ENCODE measurements at places on chromosomes 5 and 9.

- no peak overlapping the region for H3K27ac ChIP-seq
- H3K4me1 ChIP-seq = peaks cover 7% of the 10 kb centered on the region
- no peak overlapping the region for H3K4me3 ChIP-seq
- H3K36me3 ChIP-seq = no peaks in the 10 kb centered on the region
- DNase-seq = no peak
These were observed 32.6 kb downstream of the CNTFR start for GRCh38 chr9:34556949-34557348.

GRCh38 chr5:166648736-166649135 lies 1642.7 kb upstream of the WWC1 start:
- H3K4me3 ChIP-seq = no peak overlapping the region
- no peak for DNase-seq
- no peaks in the 10 kb centered on the region for H3K27me3 ChIP-seq
- H3K36me3 ChIP-seq = no peaks in the 10 kb centered on the region
- no peak overlapping the region for H3K27ac ChIP-seq
- H3K4me1 ChIP-seq = no peaks in the 10 kb centered on the region

GRCh38 chr5:53825016-53825415 lies 264.6 kb downstream of the NDUFS4 start:
- no peaks in the 10 kb centered on the region for H3K36me3 ChIP-seq
- no peaks in the 10 kb centered on the region for H3K4me1 ChIP-seq
- no peak overlapping the region for H3K27ac ChIP-seq
- no peak overlapping the region for H3K4me3 ChIP-seq
- no peaks in the 10 kb centered on the region for H3K27me3 ChIP-seq

DNA sequence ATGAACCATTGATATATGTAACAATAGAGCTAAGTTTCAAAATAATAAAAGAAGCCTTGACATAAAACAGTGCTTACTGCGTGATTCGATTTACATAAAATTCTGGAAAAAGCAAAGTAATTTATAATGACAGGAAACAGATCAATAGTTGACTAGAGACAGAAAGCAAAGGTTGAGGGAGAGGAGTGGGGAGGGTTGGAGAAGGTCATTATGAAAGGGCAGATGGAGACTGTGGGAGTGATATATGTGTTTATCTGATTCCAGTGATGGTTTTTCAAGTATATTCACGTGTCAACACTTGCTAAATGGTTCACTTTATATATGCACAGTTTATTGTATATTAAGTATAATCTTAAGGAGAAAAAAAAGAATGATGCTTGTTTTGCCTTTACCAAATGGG lies 1885.7 kb upstream of the NUDT12 start:
- H3K27me3 ChIP-seq = no peaks in the 10 kb centered on the region
- H3K27ac ChIP-seq = no peak overlapping the region
- H3K4me3 ChIP-seq = no peak overlapping the region
- DNase-seq = no peak
- H3K4me1 ChIP-seq = no peaks in the 10 kb centered on the region

DNA sequence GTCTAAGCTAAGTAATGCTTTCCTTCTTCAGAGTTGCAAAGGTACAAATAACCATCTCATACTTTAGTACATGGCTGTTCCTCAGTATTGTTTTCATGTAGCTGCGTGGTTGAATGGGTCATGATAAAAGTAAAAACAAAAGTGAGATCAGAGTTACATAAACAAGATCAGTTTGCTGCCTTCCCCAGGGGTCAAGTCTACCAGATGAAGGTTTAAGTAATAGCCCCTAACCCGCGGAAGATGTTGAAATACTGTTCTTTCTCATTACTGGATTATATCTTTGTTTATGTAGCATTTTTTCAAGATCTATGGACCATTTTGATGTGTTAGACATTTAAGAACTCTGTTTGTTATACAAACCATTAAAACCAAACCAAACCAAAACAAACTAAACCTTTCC lies 34.1 kb upstream of the ARRDC3 start:
- no peaks in the 10 kb centered on the region for H3K27me3 ChIP-seq
- H3K4me1 ChIP-seq = no peaks in the 10 kb centered on the region
- H3K36me3 ChIP-seq = no peaks in the 10 kb centered on the region
- no peak overlapping the region for H3K27ac ChIP-seq

DNA sequence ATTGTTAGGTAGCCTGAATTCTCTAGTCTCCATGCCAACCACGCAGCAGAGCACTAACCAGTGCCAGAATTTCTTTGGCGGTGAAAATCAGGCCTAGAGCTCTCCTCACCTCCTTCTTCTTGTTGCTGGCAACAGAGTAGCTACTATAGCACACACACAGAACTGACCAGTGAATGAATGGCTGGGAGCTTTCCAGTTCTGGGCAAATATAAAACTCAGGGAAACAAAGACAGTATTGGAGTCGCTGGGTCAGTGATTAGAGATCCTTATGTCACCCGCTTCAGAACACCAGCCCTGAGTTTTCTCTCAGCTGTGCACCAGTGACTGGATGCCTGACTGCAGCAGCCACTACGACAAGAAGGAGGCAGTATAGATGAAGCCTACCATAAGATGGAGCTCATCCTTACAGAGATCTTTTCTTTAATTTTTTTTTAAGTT lies 26.9 kb upstream of the FEM1C start:
- H3K4me3 ChIP-seq = no peak overlapping the region
- H3K27ac ChIP-seq = peak overlapping the region; percentile 10
- H3K27me3 ChIP-seq = no peaks in the 10 kb centered on the region
- H3K4me1 ChIP-seq = no peaks in the 10 kb centered on the region

- H3K27ac ChIP-seq = no peak overlapping the region
- DNase-seq = no peak
- H3K36me3 ChIP-seq = no peaks in the 10 kb centered on the region
- H3K27me3 ChIP-seq = no peaks in the 10 kb centered on the region
These were observed 23.0 kb upstream of the FOXI1 start for GRCh38 chr5:170082701-170083100.

DNA sequence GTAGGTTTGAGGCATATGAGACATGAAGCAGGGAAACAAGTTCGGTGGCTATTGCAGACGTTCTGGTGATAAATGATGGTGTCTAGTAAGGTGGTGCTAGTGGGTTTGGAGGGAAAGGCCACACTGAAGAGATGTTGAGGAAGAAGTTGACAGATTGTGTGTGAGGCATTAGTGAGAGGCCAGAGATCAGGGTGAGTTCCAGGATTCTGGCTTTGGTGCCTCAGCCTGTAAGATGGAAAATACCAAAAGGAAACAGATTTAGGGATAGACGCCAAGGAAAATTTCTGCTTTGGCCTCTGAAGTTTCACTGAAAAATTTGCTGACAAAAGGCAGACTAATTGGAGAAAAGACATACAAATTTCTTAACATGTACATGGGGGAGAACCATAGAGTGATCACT lies 6.4 kb upstream of the PAIP1 start:
- H3K4me3 ChIP-seq = no peak overlapping the region
- peak overlapping the region; percentile 58 for H3K27ac ChIP-seq
- H3K27me3 ChIP-seq = no peaks in the 10 kb centered on the region
- no peak for DNase-seq
- no peaks in the 10 kb centered on the region for H3K4me1 ChIP-seq

DNA sequence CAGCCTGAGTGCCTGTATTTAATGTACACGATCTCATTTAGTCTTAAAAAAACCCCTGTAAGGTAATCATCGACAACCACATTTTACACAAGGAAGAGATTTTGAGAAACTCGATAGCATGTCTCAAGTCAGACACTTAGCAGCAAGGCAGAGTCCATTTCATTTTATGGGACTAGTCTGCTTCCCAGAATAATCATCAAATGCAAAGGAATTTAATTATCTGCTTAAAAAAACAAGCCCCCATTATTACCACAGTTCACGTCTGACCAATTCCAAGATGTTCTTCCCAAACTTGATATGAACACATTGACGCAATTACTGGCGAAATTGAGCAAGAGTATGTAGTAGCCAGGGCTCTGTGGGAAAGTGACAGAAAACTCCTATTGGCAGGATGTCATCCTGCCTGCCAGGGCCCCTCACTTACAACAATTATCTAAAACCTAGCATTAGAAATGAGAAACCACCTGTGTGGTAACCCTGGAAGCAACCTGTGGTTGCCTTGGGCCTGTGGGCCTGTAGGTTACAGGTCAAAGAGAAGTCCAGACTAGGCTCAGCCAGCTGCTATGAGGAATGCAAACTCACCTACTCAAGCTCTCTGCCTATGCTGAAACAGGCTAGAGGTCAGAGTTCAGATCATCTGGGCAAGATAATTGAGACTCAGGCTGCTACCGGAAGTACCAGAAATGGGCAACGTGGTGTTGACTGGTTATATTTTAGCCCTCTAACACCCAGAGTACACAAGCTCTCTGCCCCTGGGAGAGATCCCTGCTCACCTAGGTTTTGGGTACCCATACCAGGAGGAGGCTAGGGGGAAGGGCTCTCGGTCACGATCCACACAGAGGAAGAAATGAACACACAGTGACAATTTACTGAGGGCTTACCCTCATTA lies 1.6 kb downstream of the B4GALT1 start:
- DNase-seq = peak; percentile 80
- H3K27me3 ChIP-seq = no peaks in the 10 kb centered on the region
- H3K27ac ChIP-seq = peak overlapping the region; percentile 88
- no peaks in the 10 kb centered on the region for H3K36me3 ChIP-seq
- H3K4me1 ChIP-seq = peaks cover 61% of the 10 kb centered on the region

DNA sequence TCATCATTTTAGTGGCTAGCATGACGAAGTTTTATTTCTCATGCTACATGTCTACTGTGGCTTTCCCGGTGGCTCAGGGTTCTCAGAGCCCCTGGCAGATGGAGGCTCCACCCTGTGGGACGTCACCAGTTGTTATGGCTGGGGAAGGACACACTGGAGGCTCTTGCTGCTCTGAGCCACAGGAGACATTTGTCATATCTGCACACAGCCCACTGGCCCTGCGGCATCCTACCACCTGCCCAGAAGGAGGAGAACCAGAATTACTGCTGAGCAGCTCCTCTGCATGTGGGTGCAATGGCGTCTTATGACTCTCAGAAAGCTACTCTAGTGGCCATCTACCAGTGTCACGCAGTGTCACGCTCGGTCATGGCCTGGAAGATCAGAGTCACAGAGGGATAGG lies 6.6 kb downstream of the OR13J1 start:
- no peak overlapping the region for H3K27ac ChIP-seq
- H3K4me3 ChIP-seq = no peak overlapping the region
- DNase-seq = no peak
- no peaks in the 10 kb centered on the region for H3K36me3 ChIP-seq
- H3K4me1 ChIP-seq = no peaks in the 10 kb centered on the region

GRCh38 chr5:81058121-81058520 lies 98.0 kb downstream of the RASGRF2 start:
- no peak overlapping the region for H3K27ac ChIP-seq
- H3K4me3 ChIP-seq = no peak overlapping the region
- no peak for DNase-seq
- H3K36me3 ChIP-seq = no peaks in the 10 kb centered on the region

DNA sequence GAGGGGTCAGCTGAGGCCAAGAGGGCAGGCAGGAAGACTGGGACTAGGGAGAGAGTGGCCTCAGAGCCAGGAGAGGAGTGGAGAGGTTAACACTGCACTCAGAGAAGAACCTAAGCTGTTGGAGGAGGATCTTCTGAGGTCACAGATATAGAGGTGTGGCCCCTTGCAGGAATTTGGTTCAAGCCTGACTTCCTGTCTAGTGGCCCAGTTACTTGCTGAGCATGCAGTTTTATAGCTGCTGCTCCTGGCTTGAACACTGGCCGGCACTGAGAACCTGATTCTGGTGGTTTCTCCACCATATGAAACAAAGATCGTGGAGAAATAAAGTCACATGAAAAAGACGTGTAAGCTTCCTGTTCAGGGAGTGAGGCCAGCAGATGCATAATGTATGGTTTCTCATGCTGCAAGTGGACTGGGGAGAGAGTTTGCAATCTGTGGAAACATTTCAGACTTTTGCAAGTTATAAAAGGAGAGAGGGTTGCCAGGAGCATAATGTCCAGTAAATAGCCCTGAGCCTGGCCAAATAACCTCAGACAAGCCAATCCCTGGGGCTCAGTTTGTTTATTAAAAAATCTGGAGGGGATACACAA lies 82.6 kb downstream of the GALNT10 start:
- no peak overlapping the region for H3K4me3 ChIP-seq
- peak; percentile 76 for DNase-seq
- no peaks in the 10 kb centered on the region for H3K36me3 ChIP-seq
- H3K27me3 ChIP-seq = no peaks in the 10 kb centered on the region

- no peaks in the 10 kb centered on the region for H3K4me1 ChIP-seq
- no peaks in the 10 kb centered on the region for H3K36me3 ChIP-seq
- no peak overlapping the region for H3K27ac ChIP-seq
- DNase-seq = no peak
- H3K4me3 ChIP-seq = no peak overlapping the region
- H3K27me3 ChIP-seq = no peaks in the 10 kb centered on the region
These were observed 974.5 kb upstream of the CDH10 start for GRCh38 chr5:25619273-25619672.

GRCh38 chr5:138732466-138732865 lies 20.8 kb upstream of the CTNNA1 start:
- H3K27ac ChIP-seq = no peak overlapping the region
- H3K36me3 ChIP-seq = no peaks in the 10 kb centered on the region
- H3K27me3 ChIP-seq = no peaks in the 10 kb centered on the region
- H3K4me3 ChIP-seq = no peak overlapping the region
- no peaks in the 10 kb centered on the region for H3K4me1 ChIP-seq

- peaks cover 39% of the 10 kb centered on the region for H3K4me1 ChIP-seq
- no peak overlapping the region for H3K4me3 ChIP-seq
- H3K27ac ChIP-seq = no peak overlapping the region
- DNase-seq = no peak
- H3K27me3 ChIP-seq = no peaks in the 10 kb centered on the region
These were observed 127.8 kb upstream of the PAM start for GRCh38 chr5:102627315-102627714.

- no peak for DNase-seq
- H3K27ac ChIP-seq = no peak overlapping the region
- no peak overlapping the region for H3K4me3 ChIP-seq
- no peaks in the 10 kb centered on the region for H3K27me3 ChIP-seq
These were observed 18.4 kb downstream of the CEL start for GRCh38 chr9:133080161-133080560.

DNA sequence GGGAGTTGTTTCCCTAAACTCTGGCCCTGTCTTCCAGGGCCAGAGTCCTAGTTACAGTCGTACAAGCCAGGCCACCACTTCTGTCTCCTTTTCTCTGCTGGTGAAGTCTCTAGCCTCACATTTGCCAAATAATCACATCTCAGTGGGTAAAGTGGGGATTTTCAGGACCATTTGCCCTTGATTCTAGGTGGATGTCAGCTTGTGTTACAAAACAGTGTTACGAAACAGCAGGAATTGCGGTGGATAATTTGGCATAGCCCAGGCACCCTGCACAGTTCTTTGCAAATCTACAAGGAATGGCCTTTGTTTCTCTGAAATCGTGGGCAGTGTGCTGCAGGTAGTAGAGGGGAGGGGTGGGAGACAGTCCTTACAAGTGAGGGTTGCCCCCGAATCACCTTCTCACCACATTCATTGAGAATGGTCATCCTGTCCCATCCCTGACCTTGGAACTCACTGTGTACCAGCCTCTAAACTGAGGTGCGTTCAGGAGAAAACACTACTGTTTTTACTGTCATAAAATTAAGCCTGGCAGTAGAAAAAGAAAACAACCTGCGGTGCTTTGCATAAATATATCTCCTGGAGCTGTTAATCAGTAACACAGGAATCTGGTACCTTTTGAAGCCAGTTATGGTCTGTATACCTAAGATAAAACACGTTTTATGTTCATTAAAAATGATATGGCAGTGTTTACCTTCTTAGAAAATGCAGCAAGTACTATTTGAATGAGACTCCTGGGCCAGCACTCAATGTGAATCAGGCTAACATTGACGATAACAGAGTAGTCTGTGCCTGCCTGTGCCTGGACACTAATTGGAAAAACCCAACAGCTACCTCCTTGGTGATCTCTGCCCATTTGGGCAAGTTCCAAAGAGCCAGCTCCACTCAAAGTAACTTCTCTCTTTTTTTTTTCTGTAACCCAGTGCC lies 44.3 kb downstream of the CYSTM1 start:
- peaks cover 36% of the 10 kb centered on the region for H3K4me1 ChIP-seq
- H3K4me3 ChIP-seq = no peak overlapping the region
- DNase-seq = no peak
- H3K27me3 ChIP-seq = no peaks in the 10 kb centered on the region
- H3K36me3 ChIP-seq = no peaks in the 10 kb centered on the region
